ENCODE measurements at places on chromosomes 13 and 19.

GRCh38 chr13:24680258-24680920, at the start of gene ATP12A:
TSS of gene ATP12A (plus strand) at chr13:24680408. CDS start at chr13:24680744, 336 bp downstream.
- peak; percentile 35 for DNase-seq

DNA sequence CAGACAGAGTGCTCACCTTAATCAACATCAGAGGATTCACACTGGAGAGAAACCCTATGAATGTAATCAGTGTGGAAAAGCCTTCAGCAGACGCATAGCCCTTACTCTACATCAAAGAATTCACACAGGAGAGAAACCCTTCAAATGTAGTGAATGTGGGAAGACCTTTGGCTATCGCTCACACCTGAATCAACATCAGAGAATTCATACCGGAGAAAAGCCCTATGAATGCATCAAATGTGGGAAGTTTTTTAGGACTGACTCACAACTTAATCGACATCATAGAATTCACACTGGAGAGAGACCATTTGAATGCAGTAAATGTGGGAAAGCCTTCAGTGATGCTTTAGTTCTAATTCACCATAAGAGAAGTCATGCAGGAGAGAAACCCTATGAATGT, 18.3 kb downstream of the ZNF527 start:
- no peak for DNase-seq

DNA sequence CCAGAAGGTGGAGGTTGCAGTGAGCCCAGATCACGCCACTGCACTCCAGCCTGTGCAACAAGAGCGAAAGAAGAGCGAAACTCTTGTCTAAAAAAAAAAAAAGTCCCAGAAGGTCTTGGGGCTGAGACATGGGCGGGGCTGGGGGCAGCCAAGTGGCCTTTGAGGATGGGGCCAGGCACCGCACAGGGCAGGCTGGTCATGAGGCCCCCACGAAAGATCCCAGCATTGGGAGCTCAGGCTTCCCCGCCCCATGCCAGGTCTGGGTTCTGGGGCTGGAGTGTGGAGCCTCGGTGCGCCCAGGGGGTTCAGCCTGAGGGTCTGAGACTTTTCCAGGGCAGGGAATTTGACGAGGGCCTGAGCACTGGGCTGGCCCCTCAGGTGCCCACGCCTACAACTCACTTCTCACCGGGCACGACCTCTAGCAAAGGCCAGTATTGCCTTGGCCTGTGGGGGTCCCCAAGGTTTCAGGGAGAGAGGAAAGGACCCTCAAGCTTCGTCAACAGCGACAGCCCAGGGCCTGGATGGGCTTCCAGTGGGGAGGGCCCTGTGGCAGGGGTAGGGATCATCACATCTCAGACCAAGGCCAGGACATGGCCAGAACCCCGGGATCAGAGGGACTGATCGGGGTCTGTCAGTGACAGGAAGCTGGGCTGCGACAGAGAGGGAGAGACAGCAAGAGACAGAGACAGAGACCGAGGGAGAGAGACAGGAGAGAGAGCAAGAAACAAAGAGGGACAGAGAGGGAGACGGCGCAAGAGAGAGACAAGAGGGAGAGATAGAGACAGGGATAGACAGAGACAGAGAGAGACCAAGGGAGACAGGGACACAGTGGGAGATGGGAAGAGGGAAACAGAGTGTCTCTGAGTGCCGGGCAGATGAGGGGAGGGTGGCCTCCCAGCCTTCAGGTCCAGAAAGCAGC, 7.5 kb upstream of the MEX3D start:
- DNase-seq: no peak

GRCh38 chr19:3365836-3366752, at the start of gene NFIC:
TSS of gene NFIC (plus strand) at chr19:3366583. CDS start at chr19:3366637, 54 bp downstream.
- DNase-seq: no peak

DNA sequence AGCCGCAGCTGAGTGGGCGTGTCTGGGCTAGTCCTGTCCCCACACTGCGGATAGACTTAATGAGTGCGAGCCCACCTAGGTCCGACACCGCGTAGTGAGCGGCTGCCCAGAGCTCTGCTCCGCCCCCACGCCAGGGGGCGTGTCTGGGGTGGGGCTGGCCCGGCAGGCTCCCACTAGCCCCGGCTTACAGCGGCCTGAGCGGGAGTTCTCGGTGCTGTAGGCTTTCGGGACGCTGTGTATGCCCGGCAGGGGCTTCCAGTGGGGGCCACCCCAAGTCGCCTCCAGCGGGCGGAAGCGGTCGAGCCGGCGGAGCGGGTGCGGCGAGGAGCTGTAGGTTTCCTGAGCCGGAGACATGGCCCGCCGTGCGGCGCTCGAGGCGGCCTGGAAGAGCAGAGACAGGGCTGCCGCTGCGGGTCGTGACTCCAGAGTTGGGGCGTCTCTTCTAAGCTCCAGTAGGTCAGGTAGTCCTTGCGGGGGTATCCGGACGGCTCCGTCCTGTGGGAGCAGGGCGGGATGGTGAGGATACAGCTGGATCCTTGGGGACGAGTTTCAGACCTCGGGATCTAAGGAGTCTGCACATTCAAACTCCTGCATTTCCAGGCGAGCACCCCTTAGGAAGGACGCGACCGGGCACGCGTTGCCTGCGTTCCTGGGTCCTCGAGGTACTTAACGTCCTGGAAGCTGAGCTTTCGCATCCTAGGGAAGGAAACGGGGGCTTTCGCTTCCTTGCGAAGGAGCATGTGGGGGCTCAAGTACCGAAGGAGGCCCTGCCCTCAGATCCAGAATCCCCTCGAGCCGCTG, 1.2 kb downstream of the CGB7 start:
- DNase-seq: peak; percentile 46

Data from memory B cell (primary cell).